ENCODE measurements at places on chromosomes 3 and 15.

- no peak for DNase-seq
Measured at GRCh38 chr3:185242642-185243041, 11.2 kb downstream of the EHHADH start.

GRCh38 chr3:8739757-8740504 lies 6.3 kb downstream of the CAV3 start:
- no peak for DNase-seq

DNA sequence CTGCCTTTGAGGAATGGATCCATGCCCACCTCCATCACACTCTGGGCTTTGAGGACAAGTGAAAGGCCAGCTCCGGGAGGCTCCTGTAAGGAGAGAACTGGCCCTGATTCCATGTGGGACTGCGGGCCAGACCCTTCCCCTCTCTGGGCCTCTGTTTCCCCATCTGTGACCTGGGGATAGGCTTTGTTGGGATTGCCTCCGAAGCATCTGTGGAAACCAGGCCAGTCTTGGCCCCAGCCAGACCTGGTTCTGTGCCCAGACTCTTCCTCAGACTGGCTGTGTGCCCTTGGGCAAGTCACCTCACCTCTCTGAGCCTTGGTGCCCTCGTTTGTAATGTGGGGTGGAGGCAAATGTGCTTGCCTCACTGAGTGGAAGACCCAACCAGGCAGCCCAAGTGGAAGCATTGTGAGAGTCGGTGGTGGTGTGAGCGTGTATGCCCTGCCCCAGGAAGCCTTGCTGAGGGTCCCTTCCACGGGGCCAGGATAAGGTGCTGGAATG lies 21.0 kb upstream of the SEC13 start:
- DNase-seq: no peak

DNA sequence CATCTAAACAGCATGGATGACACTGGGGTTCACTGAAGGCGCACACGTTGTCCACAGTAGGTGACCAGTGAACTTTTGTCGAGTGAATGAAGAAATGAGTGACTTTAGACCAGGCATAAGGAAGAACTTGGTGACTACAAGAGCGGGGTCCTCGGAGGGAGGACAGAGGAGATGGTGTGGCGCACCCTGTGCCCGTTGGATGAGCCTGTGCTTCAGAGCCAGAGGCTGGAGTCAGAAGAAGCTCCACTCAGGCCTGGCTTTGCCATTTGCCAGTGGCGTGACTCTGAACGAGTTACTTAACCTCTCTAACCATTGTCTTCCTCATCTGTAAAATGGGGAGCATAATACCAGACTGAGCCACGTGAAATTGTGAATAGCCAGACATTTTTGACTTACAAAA lies 42.2 kb downstream of the MUC4 start:
- no peak for DNase-seq

DNA sequence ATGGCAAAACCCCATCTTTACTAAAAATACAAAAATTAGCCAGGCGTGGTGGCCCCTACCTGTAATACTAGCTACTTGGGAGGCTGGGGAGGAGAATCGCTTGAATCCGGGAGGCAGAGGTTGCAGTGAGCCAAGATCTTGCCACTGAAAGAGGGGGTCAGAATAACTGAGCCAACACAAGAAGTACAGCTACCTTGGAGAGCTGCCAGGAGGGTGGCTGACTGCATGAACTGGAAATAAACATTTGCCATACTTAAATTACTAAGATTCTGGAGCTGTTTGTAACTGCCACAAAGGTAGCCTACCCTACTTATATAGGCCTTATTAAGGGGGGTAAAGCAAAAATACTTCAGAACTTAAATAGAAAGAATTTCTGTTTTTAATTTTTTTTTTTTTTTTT lies 15.4 kb upstream of the PIK3CB start:
- DNase-seq: no peak

DNA sequence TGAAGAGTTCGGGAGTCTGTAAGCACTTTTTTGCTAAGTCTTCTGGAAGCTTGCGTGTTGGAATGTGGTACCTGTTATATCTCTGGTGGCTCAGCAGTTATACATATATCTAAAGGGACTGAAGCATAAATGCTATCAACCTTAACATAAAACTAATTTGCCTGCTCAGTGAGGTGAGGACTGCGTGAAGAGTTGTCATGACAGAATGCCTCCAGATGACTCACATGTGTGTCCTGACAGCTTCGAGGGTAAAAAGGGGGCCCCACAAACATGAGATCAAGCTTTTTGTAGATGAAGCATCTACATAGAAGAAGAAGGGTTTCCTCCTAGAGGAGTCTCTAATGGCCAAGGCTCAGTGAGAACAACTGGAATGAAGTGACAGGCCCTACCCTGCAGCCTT lies 88.8 kb upstream of the C3orf80 start:
- no peak for DNase-seq

DNA sequence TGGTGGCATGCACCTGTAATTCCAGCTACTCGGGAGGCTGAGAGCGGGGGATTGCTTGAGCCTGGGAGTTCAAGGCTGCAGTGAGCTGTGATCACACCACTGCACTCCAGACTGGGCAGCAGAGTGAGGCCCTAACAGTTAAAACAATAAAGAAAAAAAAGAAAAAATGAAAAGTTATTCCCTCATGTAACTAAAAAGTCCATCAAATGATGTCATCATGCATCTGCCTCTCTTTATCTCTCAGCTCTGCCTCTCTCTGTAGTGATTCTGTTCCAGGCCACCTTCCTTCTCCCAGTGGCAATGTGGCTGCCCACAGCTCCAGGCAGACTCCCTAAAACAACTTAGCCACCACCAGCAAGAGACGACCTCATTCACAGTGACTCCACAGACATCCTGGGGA lies 31.5 kb upstream of the TRH start:
- DNase-seq: no peak

DNA sequence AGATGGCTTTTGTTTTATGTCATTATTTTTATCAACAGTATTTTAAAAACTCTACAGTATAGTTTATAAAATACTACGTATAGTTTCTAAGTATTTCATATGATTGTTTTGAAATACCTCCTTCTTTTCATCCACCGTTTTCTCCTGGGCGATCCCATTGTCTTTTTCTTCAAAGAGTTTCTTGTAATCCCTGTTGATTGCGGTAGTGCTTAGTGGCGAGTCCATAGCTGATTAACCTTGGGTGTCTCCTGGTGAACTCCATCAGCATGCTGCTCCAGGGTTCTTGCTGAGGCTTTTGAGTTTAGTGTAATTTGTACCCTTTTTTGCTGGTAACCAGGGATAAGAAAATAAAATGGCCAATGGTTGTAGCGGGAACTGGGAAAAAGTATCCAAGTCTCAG lies 3.6 kb downstream of the PIAS1 start:
- no peak for DNase-seq

GRCh38 chr3:138351916-138352550 lies 3.7 kb downstream of the MRAS start:
- DNase-seq: no peak

GRCh38 chr3:192899540-192899982 lies 18.1 kb downstream of the MB21D2 start:
- no peak for DNase-seq

All from activated T-helper 9 cell treated with anti-CD3 and anti-CD28 coated beads, Interleukin-2, amount 50 U/mL, for 16 hours (primary cell).